ENCODE measurements at places on chromosomes 5 and 9.
A peak's percentile ranks its signal among the peaks of the same experiment; 100 is the strongest.

GRCh38 chr9:93874242-93874641 is 80.9 kb downstream of the BARX1 start:
- DNase-seq, result no peak

DNA sequence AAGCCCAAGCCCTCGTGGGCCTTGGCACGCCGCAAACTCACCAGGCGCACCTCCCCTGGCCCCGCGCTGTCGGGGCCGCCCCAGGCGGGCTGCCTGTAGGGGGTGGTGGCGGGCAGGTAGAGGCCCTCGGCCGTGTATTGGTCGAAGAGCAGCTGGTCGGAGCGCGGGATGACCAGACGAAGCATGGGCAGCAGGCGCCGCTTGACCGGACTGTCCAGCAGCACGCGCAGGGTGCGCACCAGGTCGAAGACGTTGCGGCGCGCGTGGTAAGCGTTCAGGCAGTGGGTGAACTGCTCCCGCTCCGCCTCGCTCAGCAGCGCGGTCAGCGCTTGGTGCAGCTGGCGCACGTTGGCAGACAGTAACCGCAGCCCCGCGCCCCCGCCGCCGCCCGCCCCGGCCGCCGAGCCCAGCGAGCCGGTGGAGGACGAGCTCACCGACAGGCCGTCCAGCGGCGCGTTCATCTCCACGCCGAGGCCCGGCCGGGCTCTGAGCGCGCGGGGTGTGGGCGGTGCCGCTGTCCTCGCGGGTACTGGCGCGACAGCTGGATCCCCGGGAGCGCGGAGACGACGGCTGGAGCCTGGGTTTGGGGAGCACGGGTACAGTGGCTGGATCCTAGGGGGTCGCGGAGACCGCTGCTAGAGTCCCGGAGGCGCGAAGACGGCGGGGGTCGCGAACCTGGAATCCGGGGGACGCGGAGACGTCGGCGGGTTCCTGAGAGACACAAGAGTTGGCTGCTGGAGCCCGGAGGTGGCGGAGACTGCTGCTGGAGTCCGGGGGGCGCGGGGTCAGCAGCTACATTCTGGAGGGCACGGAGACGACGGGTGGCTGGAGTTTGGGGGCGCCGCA is 709 bp downstream of the WHRN start:
- peak; percentile 37 for DNase-seq

GRCh38 chr5:757346-757930 is 27.1 kb downstream of the ZDHHC11B start:
- no peak for DNase-seq

- DNase-seq, result no peak
These were observed 81.4 kb downstream of the ANKH start for GRCh38 chr5:14790220-14790619.

DNA sequence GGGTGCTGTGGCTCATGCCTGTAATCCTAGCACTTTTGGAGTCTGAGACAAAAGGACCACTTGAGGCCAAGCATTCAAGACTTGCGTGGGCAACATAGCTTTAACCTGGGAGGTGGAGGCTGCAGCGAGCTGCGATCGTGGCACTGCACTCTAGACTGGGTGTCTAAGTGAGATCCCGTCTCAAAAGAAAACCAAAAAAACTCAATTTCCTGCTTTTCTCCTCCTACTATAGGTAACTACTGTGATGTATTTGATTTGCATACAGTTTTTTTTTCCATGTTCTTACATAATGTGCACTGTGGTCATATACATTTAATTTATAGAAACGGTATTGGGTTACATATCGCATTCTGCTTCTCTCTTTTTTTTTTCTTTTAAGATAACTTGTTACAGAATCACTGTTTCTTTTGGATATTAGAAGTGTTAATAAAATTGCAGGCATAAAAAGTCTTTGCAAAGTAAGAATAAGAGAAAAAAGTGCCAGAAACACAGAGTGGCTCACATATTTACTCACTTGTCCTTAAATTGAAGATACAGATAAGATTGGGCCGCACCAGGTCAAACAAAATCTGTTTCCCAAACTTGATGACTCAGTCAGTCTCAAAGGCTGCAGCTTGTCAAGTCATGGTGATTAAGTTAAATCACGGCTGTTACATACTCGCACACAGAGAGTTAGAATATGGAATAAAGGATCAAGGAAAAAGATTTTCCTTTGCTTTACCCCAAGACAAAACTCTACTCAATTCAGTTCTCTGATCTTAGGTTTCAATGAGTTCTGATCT is 2.0 kb upstream of the PTGR1 start:
- DNase-seq, result no peak

- DNase-seq, result peak; percentile 27
These were observed 809 bp downstream of the SLC44A1 start for GRCh38 chr9:105245029-105245890.

- no peak for DNase-seq
These were observed 67.2 kb downstream of the IL31RA start for GRCh38 chr5:55918087-55919035.

- DNase-seq, result no peak
These were observed 23.0 kb downstream of the FGF18 start for GRCh38 chr5:171442287-171443042.

GRCh38 chr5:179124853-179125788 is 64.9 kb downstream of the ZNF354C start:
- DNase-seq, result no peak

GRCh38 chr9:111975709-111976108 is 79.1 kb downstream of the UGCG start:
- no peak for DNase-seq

GRCh38 chr9:5784526-5785315 is 48.2 kb downstream of the ERMP1 start:
- DNase-seq, result no peak

- no peak for DNase-seq
These were observed 35.3 kb downstream of the NDFIP1 start for GRCh38 chr5:142143878-142144277.

DNA sequence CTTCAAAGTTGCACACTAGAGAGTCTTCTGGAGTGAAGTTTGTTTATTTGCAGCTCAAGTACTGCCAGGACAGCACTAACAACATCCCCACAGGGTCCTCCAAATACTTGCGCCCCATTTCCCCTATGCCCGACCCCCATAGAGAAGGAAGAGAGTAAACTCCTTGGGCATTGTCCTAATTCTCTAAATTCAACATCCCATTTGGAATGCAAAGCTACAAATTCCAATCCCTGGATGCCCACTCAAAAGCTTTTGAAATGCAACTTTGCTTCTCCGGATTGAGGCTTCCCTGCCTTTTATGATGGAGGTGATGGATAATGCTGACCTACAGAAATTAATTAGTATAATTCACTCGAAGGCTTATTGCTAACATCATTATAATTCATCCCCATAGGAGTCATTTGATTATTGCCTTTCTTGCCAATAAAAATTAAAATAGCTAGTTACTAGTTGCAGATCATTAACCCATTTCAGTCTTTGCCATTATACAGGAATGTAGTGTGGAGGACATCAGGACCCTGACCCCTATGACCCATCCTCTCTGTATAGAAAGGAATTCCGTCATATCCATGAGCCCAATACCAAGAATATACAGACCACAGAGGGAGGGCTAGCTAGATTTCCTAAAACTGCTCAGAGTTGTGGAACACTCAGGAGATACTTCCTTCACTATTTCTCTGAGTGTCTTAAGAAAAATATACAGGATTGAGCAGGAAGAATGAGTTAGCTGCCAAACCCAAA is 277.6 kb downstream of the ZNF608 start:
- no peak for DNase-seq

- DNase-seq, result no peak
These were observed 376.9 kb downstream of the SEMA5A start for GRCh38 chr5:9168791-9169556.

- DNase-seq, result no peak
These were observed 40.4 kb upstream of the SYNPO start for GRCh38 chr5:150599917-150600511.

DNA sequence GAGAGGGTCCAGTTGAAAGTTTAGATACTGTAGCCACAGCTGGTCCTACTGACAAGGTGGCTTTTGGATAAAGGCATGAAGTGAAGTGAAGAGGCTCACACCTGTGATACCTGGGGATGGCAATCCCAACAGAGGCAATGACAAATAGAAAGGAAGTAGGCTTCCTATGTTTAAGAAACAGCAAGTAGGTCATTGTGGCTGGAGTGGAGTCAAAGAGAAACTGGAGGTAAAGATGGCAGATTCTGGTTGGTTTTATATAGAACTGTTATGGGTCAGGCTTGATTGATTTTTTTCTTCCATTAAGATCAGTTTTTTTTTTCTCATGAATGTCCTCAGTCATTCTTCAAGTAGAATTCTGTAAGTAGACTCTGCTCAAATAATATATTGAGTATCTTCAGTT is 79.5 kb downstream of the ANXA1 start:
- DNase-seq, result no peak

GRCh38 chr5:29193972-29194371 is 1999.5 kb upstream of the CDH6 start:
- DNase-seq, result no peak

GRCh38 chr9:22383718-22384117 is 62.9 kb upstream of the DMRTA1 start:
- DNase-seq, result no peak

DNA sequence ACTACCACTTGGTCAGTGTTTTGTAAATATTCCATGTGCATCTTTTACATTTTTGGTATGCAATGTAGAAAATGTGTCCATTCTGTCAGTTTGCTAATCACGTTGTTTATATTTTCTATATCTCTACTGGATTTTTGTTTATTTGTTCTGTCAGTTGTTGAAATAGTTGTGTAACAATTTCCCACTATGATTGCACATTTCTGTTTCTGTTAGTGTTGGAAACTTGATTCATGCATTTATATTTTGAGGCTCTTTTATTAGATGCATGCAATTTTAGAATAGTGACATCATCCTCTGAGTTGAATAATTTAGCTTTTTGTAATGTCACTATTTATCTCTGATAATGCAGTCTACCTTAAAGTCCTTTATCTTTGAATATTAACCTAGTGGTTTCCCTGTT is 25.8 kb upstream of the LECT2 start:
- DNase-seq, result no peak

GRCh38 chr5:126927429-126927828 is 102.9 kb downstream of the MARCHF3 start:
- DNase-seq, result no peak

DNA sequence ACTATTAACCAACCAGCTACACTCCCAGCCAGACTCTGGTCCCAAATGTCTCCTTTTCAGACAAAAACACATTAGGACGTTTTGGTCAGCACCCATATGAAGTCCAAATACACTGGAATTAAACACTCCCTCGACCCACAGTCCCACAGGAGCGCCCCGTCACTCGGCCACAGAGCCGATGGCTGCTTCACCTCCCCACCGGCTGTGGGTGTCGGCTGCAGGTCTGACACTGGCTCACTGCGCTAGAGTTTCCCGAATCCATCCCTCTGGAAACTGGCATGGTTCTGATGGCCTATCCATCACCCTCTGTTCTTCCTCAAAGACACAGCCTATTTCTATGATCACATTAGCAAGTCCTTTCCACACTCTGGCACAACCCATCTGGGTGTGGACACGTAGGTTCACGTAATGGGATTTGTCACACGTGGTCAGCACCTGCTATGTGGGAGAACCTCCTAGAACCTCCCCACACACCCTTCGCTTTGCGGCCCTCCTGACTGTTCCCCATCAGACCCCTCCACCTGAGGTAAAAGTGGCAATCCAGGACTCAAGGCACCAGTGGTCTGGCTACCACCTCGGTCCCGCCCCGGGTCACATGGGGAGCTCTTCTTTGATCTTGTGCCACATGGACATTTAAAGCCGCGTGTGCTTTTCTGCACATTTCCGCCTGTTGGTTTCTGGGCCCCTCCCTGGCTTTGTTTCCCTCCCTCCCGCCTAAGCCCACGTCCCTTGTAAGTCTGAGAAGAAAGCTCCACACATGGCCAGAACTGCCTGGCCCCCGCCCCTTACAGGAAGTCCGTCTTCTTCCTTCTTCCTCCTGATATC is 131.1 kb upstream of the PHYKPL start:
- no peak for DNase-seq

DNA sequence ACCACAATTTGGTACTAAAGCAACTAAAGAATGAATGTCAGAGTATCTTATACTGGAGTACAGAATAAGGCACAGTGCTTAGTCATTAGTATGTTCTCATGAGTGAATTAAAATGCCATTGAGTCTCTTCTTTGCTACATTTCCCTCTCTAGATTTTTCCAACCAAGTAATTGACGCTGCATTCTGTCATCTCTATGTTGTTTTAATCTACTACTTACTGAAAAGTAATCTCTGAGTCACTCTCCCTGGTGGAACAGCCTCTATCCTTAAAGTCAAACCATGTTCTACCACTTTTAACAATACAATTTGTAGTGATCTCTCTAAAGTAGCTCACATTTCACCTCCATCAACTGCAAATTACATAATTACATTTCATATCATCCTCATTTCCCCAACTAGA is 495.1 kb downstream of the CDH18 start:
- no peak for DNase-seq

DNA sequence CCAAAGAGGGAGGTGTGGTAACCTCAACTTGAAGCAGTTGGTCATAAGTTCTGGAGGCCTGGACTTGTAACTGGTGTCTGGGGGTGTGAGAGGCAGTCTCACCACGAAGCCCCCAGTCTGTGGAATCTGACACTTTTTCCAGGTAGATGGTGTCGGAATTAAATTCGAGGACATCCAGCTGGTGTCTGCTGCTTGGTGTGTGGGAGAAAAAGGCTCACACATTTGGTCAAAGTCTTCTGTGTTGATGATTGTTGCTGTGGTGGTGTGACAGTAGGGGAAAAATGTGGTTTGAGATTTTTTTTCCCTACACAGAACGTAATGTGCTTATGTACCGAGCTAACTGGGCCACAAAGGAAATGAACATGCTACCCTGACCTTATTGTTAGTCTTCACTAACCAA is 251.9 kb downstream of the MAT2B start:
- no peak for DNase-seq

DNA sequence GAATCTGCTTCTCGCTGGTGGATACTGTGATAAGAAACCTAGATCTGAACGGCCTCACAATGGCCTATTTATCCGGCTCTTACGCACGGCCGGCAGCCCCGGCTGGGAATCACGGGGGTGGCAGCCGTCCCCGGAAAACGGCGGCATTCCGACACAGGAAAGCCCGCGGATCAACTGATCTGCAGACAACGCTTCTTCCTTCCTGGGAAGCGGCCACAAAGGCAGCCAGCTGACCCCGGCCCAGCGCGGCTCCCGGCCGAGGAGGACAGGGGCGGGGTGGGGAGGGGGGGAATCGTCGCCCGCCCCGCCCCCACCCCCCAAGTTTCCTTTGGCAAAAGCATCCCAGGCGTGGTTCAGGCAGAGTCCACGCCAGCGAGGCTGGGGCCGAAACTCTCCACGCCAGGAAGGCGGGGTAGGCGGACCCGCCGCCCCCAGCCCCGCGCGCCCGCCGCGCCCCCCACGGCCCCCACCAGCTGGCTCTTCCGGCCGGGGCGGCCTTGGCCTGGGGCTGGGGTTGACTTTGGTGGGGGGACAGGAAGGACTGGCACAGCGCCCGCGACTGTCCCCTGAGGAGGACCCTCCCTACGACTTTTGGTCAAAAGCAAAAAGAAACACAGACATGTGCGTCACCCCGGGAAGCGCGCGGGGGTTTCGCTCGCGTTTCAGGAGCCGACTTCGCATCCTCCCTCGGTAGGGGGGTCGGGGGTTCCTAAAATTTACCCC is 247.7 kb upstream of the ANKRD55 start:
- no peak for DNase-seq

GRCh38 chr5:27392716-27393115 is 354.3 kb upstream of the CDH9 start:
- DNase-seq, result no peak
